ENCODE measurements at places on chromosomes 5 and 9.
A peak's percentile ranks its signal among the peaks of the same experiment; 100 is the strongest.

GRCh38 chr5:176415240-176415951, 943 bp downstream of the CLTB start:
- peaks cover 8% of the 10 kb centered on the region for H3K4me1 ChIP-seq
- peak overlapping the region; percentile 89 for H3K27ac ChIP-seq
- DNase-seq: no peak
- H3K27me3 ChIP-seq: no peaks in the 10 kb centered on the region

GRCh38 chr5:43427306-43427705, 15.1 kb upstream of the CCL28 start:
- DNase-seq: no peak
- no peaks in the 10 kb centered on the region for H3K36me3 ChIP-seq
- H3K27me3 ChIP-seq: no peaks in the 10 kb centered on the region
- no peak overlapping the region for H3K4me3 ChIP-seq
- no peaks in the 10 kb centered on the region for H3K4me1 ChIP-seq

- H3K4me1 ChIP-seq: no peaks in the 10 kb centered on the region
- H3K27me3 ChIP-seq: no peaks in the 10 kb centered on the region
- DNase-seq: no peak
- no peak overlapping the region for H3K4me3 ChIP-seq
Measured at GRCh38 chr5:87825583-87825982, 412.9 kb upstream of the CCNH start.

GRCh38 chr9:98930792-98931191, 12.9 kb upstream of the COL15A1 start:
- peaks cover 4% of the 10 kb centered on the region for H3K4me1 ChIP-seq
- no peaks in the 10 kb centered on the region for H3K27me3 ChIP-seq
- H3K4me3 ChIP-seq: no peak overlapping the region
- no peaks in the 10 kb centered on the region for H3K36me3 ChIP-seq

- H3K27me3 ChIP-seq: no peaks in the 10 kb centered on the region
- H3K36me3 ChIP-seq: no peaks in the 10 kb centered on the region
- no peak for DNase-seq
- no peak overlapping the region for H3K4me3 ChIP-seq
Measured at GRCh38 chr9:26551971-26552370, 340.6 kb downstream of the CAAP1 start.

GRCh38 chr9:137057545-137057944, 3.7 kb upstream of the ENTPD2 start:
- H3K36me3 ChIP-seq: no peaks in the 10 kb centered on the region

DNA sequence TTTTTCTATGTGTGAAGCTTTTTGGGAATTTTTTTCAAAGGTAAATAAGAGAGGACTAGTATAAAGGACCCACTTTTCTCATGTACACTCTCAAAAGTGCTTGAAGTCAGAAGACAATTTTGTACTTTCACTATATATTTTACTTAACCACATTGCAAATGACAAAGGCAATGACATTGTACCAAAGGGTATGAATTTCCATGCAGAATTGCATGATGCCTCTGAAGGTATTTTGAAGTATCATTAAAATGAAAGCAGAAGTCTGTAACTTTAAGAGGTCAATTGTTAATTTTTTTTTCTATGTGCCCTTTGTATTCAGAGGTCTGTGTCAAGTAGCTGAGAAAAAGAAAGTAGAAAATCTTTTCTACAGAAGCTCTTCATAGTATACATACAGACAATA, 84.7 kb downstream of the ST8SIA4 start:
- DNase-seq: no peak
- no peaks in the 10 kb centered on the region for H3K27me3 ChIP-seq
- H3K36me3 ChIP-seq: no peaks in the 10 kb centered on the region
- no peaks in the 10 kb centered on the region for H3K4me1 ChIP-seq
- no peak overlapping the region for H3K27ac ChIP-seq

GRCh38 chr5:34655354-34655991, 655 bp upstream of the RAI14 start:
- no peaks in the 10 kb centered on the region for H3K36me3 ChIP-seq
- peak overlapping the region; percentile 87 for H3K27ac ChIP-seq
- peak; percentile 46 for DNase-seq
- H3K4me1 ChIP-seq: no peaks in the 10 kb centered on the region
- H3K27me3 ChIP-seq: no peaks in the 10 kb centered on the region

DNA sequence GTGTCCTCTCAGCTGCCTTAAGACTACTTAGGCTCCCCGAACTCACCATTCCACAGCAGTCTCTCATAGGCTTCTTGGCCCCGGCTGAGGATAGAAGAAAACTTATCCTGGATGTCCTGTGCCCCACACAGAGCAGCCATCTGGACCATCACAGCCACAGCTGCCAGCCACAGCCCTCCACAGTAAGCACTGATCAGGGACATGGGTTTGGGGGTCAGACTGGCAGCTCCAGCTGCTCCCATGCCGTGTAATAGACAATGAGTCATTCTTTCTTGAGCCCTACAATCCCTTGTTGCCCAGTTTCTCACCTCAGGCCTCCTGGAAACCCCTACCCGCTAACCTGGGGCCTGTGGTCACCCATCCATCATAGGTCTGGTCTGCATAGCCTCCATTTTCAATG, 5.7 kb downstream of the CREB3 start:
- DNase-seq: no peak
- no peaks in the 10 kb centered on the region for H3K36me3 ChIP-seq
- H3K27me3 ChIP-seq: no peaks in the 10 kb centered on the region
- H3K4me1 ChIP-seq: no peaks in the 10 kb centered on the region
- no peak overlapping the region for H3K4me3 ChIP-seq

- H3K27me3 ChIP-seq: no peaks in the 10 kb centered on the region
- no peak overlapping the region for H3K4me3 ChIP-seq
Measured at GRCh38 chr5:172105811-172106210, 82.2 kb downstream of the STK10 start.

DNA sequence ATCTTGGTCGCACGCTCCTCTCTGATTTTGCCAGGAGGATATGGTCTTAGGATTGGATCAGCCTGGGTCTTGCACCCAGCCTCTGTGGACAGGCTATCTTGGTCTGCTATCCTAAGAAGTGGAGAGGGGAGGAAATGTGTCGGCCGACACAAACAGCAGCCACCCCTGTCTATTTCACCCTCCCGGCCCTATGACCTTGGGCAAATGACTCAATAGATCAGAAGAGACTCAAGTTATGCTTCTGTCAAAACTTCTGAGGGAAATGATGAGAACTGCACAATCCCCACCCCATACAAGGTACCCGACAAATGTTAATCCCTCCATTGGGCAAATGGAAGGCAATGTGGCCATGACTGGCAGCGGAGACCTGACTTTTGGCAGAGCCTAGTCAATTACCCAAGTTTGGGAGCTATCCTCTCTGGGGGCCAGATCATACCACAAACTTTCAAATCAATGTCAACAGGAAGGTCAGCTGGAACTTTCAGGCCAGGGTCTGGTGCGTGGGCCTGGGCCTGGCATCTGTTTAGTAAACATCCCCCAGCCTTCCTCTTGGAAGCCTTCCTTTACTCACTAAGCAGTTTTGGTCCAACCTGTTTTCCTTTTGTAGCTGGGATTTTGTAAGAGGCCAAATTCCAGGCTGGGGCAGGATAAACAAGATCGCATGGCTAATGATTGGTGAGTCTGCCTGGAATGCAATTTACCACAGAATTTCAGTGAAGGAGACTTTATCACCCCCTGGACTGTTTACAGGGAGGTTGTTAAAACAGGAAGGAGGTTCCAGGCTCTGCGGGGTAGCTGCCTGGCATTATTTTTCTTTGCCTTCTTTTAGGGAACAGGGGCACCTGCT, 64.2 kb upstream of the CPEB4 start:
- peak overlapping the region; percentile 43 for H3K27ac ChIP-seq
- H3K4me1 ChIP-seq: peaks cover 8% of the 10 kb centered on the region
- peak; percentile 23 for DNase-seq

DNA sequence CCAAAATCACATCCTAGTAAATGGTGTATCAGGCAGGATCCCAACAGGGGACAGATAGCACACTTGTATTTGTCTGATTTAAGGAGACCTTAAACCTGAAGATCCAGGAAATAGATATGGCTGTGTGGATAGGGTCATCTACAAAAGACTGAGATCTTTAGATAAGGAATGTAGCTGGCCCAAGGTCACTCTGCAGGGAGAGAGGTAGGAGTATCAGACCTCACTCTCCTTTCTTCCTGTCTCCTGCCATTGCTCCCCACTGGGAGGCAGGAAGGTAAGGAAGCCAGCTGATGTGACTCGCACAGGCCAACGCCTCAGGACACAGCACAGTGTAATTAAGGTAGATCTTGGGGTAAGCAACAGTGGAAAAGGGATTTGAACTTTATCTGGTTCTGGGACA, 85.8 kb downstream of the PLPPR1 start:
- H3K27ac ChIP-seq: no peak overlapping the region
- no peaks in the 10 kb centered on the region for H3K36me3 ChIP-seq

DNA sequence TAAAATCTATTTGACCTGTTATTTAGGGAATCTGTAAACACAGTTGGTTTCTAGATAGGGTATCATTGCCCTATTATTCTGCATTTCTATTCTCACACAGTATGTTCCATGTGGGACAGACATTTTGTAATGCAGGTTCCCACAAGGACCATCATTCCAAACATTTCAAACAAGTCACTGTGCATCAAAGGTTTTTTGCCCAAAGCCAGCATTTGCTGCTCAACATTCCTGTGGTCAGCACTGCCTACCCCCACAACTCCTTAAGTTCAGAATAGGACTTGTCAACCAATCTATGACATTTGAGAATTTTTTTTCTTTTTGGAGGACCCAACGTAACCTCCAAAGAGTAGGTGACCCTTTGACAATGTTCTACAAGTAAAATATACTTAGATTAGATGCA, 95.7 kb downstream of the LPAR1 start:
- no peaks in the 10 kb centered on the region for H3K36me3 ChIP-seq
- no peak overlapping the region for H3K4me3 ChIP-seq
- no peaks in the 10 kb centered on the region for H3K27me3 ChIP-seq
- H3K4me1 ChIP-seq: no peaks in the 10 kb centered on the region
- no peak overlapping the region for H3K27ac ChIP-seq

DNA sequence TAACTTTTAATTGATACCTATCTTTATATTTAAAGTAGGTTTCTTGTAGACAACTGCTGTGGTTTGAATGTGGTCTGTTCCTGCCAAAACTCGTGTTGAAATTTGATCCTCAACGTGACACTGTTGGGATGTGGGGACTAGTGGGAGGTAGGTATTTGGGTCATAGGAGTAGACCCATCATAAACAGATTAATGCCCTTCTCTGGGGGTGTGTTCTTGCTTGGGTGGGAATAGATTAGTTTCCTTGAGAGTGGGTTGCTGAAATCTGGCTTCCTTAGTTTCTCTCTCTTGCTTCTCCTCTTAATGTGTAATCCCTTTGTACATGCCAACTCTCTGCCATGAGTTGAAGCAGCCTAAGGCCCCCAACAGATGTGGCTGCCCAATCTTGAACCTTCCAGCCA, 34.6 kb upstream of the IPPK start:
- DNase-seq: no peak
- H3K27me3 ChIP-seq: no peaks in the 10 kb centered on the region
- H3K4me1 ChIP-seq: no peaks in the 10 kb centered on the region
- H3K36me3 ChIP-seq: no peaks in the 10 kb centered on the region
- no peak overlapping the region for H3K27ac ChIP-seq

DNA sequence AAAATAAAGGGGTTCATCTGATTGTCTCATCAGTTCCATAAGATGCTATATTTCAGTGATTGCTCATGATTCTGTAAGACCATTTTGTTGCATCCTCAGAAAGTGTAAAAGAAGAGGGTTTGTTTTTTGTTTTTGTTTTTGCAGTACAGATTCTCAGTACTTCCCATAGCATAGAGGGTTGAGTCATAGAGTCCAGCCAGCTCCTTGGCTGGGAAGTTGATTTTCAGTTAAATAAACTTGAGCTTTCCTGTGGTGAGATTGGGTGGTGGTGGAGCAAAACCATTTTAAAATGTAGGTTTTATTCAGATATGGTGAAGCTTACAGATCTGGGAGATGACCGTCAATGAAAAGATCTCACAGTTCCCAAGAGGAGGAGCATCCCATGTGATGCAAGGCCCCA, 48.2 kb downstream of the DAPK1 start:
- no peaks in the 10 kb centered on the region for H3K27me3 ChIP-seq
- H3K27ac ChIP-seq: no peak overlapping the region
- H3K4me1 ChIP-seq: peaks cover 18% of the 10 kb centered on the region
- no peaks in the 10 kb centered on the region for H3K36me3 ChIP-seq
- no peak overlapping the region for H3K4me3 ChIP-seq

DNA sequence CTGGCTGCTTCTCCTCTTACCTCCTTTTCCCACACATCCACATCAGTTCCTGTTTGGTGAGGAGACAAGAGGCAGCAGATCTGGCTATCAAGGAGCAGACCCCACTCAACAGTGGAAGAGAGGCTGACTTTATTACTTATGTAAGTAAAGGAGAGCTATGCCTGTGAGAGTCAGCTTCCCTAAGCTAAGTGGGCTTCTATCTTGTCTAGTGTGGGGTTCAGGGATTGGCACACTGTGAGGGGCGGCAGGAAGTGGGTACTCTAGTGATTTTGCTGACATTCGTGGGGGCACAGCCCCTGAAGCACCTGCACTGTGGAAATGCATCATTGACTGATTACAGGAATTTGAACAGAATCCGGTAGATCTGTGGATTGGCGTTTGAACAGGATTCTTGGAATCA, 163.5 kb upstream of the IRX1 start:
- no peak overlapping the region for H3K4me3 ChIP-seq
- no peaks in the 10 kb centered on the region for H3K4me1 ChIP-seq
- no peak overlapping the region for H3K27ac ChIP-seq
- H3K27me3 ChIP-seq: no peaks in the 10 kb centered on the region

GRCh38 chr5:18566671-18567070, 932.4 kb downstream of the TAF11L14 start:
- H3K4me3 ChIP-seq: no peak overlapping the region
- no peaks in the 10 kb centered on the region for H3K4me1 ChIP-seq
- no peak for DNase-seq
- H3K36me3 ChIP-seq: no peaks in the 10 kb centered on the region

- H3K4me1 ChIP-seq: no peaks in the 10 kb centered on the region
- no peak for DNase-seq
- H3K4me3 ChIP-seq: no peak overlapping the region
Measured at GRCh38 chr9:92942688-92943616, 4.4 kb upstream of the FGD3 start.

DNA sequence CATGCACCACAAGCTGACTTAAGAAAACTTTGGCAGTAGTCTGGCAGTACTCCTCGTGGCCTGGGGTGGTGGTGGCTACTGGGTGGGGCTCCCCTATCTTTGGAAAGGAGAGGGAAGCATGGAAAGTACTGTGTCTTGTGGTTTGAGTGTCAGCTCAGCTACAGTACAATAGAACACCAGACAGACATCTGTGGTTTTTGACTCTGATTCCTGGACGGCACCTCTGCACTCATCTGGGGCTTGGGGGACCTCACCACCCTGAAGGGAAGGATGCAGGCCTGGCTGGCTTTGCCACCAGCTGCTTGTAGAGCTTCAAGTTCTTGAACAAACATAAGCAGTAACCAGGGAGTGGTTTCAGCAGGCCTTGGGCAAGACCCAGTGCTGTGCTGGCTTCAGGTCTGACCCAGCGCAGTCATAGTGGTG, 40.6 kb downstream of the TNFSF8 start:
- H3K27me3 ChIP-seq: no peaks in the 10 kb centered on the region
- H3K36me3 ChIP-seq: no peaks in the 10 kb centered on the region
- H3K4me1 ChIP-seq: no peaks in the 10 kb centered on the region
- H3K4me3 ChIP-seq: no peak overlapping the region
- H3K27ac ChIP-seq: no peak overlapping the region
- no peak for DNase-seq

- no peak overlapping the region for H3K4me3 ChIP-seq
- H3K36me3 ChIP-seq: no peaks in the 10 kb centered on the region
- no peak for DNase-seq
Measured at GRCh38 chr9:129208207-129209032, 30.4 kb upstream of the IER5L start.

GRCh38 chr5:32584646-32585045, 711 bp upstream of the SUB1 start:
- H3K27me3 ChIP-seq: no peaks in the 10 kb centered on the region
- DNase-seq: no peak
- no peaks in the 10 kb centered on the region for H3K36me3 ChIP-seq

Measured in ovary (tissue), 10 donors.